Epithelial cell of proximal tubule (primary cell): ENCODE measurements at places on chromosomes 2 and 18.
A peak's percentile ranks its signal among the peaks of the same experiment; 100 is the strongest.

DNA sequence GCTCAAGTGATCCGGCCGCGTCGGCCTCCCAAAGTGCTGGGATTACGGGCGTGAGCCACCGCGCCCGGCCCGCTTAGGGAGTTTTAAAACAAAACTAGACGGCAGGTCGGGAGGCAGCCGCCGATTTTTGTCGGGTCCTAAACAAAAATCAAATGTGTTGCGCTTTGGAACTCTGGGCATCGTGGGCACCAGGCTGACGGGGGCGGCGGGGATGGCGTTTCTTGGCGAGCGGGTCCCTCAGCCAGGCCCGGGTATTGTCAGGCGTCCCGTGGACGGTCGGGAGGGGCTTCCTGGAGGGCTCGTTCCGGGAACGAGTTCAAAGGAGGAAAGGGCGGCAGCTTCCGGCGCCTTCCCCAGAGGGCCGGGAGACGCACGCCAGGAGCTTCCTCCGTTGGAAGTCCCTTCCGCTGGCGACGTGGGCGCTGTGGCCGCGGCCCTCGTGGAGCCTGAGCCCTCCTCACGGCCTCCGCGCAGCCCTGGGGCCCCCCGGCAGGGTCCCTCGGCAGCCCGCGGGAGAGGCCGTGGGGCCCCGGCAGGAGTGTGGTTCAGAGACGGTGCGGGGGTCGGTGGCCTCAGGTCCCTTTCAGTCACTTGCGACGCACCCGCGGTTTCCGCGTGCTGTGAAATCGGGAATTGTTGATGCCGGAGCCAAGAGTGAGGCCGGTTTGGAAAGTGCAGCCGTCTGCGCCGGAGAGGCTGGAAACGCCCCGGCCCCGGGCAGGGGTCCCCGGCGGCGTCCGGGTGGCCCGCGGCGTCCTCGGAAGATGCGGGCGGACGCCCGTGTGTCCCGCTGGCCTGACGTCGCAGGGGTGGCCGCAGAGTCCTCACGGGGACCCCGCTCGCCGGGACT, 59.3 kb downstream of the EMILIN2 start:
- DNase-seq: no peak

GRCh38 chr2:238848691-238848975, 748 bp downstream of the TWIST2 start:
- DNase-seq: no peak

- no peak for DNase-seq
These were observed 268.2 kb downstream of the PRKCE start for GRCh38 chr2:45919711-45920111.

- no peak for DNase-seq
These were observed 505.7 kb downstream of the CMPK2 start for GRCh38 chr2:6359964-6360363.

DNA sequence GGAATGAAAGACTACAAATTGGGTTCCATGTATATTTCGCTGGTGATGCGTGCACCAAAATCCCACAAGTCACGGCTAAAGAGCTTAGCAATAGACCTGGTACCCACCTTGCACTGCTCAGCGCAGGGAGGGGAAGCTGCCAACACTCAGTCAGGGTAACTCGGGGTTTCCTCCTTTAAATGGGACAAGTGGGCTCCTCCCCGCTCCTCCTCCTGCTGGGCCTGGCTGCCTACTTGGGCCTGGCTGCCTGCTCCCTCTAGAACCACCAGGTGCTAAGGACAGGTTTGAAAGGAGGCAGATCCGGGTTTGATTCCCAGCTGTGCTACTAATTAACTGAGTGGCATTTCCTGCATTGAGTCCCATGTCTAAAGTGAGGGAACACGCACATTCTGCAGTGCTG, 23.4 kb downstream of the MYO7B start:
- DNase-seq: no peak

GRCh38 chr18:74353169-74353775, 37.6 kb downstream of the C18orf63 start:
- peak; percentile 29 for DNase-seq

- no peak for DNase-seq
These were observed 175.7 kb upstream of the RND3 start for GRCh38 chr2:150663143-150663542.
